Activated T-cell treated with anti-CD3 and anti-CD28 coated beads, Interleukin-2, amount 50 U/mL, for 4 hours (primary cell): ENCODE measurements at places on chromosomes 12 and 14.
A peak's percentile ranks its signal among the peaks of the same experiment; 100 is the strongest.

DNA sequence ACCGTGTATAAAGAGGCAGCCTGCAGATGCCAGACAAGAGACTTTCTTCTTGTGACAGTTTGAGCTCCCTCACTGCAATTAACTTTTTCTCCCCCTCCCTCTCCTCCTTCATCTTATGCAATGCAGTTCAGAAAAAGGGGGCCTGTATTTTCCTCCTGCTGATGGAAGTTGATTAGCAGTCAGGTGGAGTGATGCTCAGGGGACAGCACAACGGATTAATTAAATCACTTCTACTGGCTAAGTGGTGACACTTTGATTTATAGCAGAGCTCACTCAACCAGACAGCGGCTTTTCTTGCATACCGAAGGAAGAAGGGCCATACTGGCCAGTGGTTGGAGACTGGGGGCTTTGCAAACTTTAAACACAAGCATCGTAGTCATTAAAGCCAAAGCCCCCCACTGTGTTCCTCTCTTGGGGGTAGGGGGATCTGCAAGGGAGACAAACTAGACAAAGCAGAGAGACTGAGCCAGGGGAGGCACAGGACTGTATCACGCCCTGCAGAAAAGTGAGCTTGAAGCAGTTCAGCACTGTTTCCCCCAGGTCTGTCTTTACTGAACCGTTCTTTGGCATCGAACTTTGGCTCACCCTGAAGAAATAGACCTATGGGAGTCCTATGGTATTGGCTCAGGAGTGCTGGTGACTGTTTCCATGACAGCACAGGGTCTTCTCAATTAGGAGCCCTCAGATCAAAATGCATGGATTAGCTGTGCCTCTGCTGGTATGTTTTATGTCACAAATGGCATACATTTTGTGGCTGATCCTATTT is 47.7 kb downstream of the SPRING1 start:
- no peak for DNase-seq

- no peak for DNase-seq
Measured at GRCh38 chr12:22115711-22116110, 69.7 kb downstream of the CMAS start.

GRCh38 chr12:130068741-130069140 is 93.5 kb upstream of the FZD10 start:
- DNase-seq: no peak

DNA sequence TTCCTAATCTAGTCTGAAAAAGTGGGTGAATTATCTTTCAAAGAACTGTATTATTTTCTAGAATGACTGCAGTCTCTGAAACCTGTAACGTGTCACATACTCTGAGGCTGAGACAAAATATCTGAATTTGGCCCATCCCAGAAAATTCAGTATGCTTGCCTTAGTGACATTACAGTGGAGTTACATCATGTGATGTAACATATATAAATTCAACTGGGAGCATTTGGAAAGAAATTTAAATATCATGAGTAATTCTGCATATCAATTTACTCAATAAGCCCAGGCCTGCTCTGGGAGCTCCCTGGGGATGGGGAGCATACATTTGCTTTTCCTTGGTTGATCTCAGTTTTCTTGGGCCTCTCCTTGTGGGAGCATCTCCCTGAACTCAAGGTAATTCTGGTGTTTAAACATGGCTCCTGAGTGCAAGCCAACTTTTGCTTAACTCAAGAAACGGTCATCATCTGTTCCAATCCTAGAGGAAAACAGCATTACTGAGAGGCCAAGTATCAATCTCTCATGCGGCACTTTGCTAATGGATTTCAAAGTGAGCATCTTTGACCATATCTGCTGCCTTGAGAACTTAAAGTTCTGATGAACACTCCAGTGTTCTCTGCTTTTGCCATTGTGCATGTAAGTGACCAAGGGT is 54.4 kb downstream of the AKAP6 start:
- no peak for DNase-seq

DNA sequence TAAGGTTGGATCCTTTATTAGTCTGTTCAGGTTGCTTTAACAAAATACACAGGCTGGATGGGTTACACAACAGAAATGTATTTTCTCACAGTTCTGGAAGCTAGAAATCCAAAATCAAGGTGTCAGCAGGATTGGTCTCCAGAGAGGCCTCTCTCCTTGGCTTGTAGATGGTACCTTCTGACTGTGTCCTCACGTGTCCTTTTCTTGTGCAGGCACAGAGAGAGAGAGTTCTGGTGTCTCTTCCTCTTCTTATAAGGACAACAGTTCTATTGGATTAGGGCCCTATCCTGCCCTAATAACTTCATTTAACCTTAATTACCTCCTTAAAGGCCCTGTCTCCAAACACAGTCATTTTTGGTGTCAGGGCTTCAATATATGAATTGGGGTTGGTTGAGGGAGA is 4.6 kb upstream of the ANKRD33 start:
- no peak for DNase-seq

DNA sequence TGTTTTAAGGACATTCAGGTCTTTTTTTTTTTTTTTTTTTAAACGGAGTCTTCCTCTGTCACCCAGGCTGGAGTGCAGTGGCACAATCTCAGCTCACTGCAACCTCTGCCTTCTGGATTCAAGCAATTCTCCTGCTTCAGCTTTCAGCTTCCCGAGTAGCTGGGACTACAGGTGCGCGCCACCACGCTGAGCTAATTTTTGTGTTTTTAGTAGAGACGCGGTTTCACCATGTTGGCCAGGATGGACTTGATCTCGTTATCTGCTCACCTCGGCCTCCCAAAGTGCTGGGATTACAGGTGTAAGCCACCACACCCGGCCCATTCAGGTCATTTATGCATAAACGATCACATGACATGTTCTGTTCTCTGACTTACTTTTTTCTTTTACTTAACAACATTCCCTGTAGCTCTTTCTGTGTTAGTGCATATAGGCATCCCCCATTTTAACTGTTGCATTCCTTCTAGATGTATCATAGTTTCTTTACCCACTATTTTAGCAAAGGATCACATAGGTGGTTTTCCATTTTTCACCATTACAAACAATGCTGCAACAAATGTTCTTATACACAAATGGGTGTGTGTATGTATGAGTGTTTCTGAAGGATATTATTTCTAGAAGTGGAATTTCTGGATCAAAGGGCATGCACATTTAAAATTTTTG is 74.2 kb downstream of the ARF6 start:
- no peak for DNase-seq

- no peak for DNase-seq
Measured at GRCh38 chr12:92543359-92543758, 159.4 kb upstream of the PLEKHG7 start.

- no peak for DNase-seq
Measured at GRCh38 chr12:65612440-65612839, 211.8 kb upstream of the HMGA2 start.

DNA sequence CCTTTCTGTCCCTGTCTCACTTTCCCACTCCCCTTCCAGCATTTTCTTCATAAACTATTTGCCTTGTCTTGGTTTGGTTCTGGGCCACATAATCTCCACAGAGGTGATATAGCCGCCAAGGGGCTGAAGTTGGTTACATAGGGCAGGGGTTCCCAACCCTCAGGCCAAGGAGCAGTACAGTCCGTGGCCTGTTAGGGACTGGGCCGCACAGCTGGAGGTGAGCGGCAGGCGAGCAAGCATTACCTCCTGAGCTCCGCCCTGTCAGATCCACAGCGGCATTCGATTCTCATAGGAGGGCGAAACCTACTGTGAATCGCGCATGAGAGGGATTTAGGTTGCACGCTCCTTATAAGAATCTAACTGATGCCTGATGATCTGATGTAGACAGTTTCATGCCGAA is 80.6 kb upstream of the HIF1A start:
- no peak for DNase-seq

DNA sequence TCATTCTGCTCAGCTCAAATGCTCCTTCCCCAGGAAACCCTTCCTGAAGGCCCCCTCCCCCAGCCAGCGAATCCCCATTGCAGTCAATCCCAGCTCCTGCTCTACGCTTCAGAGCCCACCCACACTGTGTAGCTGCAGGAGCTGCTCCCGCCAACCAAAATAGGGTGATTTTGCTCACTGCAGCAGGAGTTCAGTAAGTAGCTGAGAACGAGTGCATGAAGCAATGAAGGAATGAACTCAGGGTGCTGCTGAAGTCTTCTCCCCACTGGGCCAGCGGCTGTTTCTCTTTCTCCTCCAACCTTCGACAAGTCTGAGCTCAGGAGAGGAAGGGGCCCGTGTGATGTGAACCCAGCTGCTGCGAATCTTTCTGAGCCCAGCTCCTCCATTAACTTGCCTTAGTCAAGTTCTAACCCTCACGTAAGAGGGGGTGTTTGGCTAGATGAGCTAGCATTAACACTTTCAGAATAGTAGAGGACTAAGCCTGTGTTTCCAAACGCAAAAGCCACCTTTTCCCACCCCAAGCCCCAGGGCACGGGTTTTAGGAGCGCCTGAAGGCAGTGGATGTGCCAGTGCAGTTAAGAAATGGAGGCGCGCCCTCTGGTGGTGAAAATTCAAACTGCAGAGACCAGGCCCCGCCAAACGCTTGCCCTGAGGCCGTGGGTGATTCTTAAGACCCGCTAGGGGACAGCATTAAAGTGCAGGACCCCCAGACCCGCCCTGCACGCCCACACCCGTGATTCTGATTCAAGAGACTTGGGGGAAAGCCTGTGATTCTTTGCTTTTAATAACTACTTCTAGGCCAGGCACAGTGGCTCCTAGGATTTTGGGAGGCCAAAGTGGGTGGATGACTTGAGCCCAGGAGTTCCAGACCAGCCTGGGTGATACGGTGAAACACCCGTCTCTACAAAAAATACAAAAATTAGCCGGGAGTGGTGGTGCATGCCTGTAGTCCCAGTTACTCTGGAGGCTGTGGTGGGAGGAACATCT is 11.9 kb upstream of the SERPINA4 start:
- DNase-seq: peak; percentile 48

- no peak for DNase-seq
Measured at GRCh38 chr12:105843986-105844760, 294.6 kb downstream of the NUAK1 start.

- DNase-seq: peak; percentile 12
Measured at GRCh38 chr14:77098529-77099353, 683 bp downstream of the CIPC start.
